ENCODE measurements at places on chromosomes 1 and 21.

DNA sequence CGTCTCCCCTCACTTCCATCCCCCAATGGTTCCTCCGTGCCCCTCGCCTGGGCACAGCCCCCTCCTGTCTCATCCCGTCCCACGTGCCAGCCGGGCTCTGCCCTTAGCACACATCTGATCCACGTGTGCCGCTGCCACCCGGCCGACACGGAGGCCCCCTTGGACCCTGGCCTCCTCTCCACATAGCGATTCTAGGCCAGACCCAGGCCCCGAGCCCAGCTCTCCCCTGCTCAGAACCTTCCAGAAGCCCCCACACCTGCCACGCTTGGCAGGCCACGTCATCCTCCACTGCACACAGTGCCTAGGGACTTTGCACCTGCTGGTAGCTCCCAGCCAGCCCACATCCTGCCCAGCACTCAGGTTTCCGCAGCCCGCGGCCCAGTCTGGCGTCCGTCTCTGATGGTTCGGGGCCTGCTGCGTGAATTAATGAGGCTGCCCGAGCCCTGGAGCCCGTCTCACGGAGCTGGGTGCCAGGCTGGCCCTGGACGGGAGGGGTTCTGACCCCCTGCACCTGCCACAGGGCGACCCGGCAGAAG is 20.1 kb downstream of the PLCH2 start:
- no peak for DNase-seq

- DNase-seq, result no peak
Measured at GRCh38 chr1:8512504-8512903, 194.6 kb downstream of the SLC45A1 start.

DNA sequence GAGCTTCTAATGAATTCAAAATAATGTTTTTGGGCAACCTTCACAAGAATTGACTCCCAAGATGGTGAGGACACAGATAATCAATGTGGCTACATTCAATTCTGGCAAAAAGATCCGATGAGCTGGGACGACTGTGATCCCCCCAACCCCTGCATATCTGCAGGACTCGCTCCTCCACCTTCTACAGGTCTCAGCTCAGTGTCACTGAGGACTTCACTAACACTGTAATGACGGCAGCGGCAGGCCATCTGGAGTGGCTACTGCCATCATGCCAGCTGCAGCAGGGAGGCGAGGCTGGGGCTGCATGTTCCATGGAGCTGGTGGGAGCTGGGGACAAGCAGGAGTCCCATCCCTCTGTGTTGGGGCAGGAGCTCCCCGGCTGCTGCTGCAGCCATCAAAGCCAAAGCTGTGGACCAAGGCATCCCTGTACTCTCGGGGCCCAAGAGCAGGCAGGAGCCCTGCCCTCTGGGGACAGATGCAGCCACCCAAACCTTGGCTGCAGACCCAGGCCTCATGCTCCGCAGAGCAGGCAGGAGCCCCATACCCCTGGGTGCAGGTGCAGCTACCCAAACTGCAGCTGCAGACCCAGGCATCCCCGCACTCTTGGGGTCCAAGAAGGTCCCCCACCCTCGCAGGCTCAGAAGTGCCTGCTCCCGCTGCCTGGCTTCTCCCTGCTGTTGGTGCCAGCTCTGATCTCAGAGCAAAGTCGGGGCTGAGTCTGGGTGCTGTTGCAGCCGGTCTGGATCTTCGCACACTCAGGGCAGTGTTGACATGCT is 12.2 kb upstream of the DHRS3 start:
- no peak for DNase-seq

DNA sequence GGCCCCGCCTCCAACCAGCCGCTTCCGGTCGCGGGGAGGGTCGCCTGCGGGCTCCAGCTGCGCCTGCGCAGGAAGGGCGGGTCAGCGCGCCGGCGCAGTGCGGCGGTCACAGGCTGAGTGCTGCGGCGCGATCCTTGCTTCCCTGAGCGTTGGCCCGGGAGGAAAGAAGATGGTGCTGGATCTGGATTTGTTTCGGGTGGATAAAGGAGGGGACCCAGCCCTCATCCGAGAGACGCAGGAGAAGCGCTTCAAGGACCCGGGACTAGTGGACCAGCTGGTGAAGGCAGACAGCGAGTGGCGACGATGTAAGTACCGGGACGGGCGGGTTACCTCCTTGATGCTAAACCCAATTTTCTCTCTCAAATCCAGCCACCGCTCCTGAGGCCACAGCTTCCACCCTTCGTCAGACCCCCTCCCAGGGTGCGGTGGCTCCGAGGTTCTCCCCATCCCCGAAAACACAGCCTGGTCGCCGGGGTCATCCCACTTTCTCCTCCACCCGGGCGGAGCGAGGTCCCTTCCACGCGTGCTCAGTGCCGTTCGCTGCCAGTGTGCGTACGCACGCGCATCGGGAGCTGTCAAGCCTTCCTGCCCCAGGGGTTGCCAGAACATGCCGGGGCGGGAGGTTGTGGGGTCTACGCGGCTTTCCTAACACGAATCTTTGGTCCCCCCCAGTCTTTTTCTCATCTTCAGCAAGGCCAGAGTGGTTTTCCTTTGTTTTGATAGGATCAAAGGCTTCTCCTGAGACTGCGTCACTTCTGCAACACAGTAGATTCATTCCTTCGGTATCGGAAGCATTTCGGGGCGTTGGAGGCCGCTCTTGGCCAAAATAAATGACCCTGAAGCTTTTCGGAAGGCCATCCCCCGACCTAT is at the start of gene SARS1:
SARS1 (plus strand) TSS at position 95 of the 870 bp plus-strand sequence; CDS start at position 170, 75 bp downstream.
- peak; percentile 82 for DNase-seq

DNA sequence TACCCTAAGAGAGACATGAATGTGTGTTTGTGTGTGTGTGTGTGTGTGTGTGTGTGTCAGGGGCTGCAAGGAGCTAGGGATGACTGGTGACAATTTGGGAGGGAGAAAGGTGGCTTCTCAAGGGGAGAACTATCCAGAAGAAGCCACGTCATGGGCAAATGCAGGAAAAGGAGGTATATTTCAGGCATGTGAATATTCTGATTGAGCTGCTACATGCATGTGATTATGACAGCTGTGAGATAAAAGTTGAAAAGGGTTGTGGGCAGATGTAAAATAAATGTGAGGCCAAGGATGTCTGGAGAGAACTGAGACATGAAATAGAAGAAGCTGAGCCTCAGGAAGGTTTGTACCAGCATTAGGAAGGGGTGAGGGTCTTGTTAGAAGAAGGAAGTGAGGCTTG is 4.5 kb downstream of the CYP4A11 start:
- no peak for DNase-seq

DNA sequence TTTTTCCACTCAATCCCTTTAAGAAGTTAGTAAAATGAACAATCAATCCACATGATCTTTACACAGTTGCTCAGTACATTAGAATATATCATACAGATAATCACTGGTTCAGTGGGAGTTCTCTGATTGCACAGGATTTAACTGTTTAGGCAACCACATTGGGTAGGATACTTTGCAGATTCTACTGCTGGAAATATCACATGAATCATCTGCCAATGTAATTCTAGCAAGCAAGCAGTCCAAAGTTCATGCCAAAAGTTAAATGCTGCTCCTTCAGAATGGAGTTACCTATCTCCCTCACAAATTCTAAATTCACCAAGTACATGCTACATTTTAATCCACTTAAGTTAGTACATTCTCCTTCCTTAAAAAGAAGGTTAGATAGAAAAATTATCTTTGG is 52.4 kb downstream of the NEGR1 start:
- no peak for DNase-seq

DNA sequence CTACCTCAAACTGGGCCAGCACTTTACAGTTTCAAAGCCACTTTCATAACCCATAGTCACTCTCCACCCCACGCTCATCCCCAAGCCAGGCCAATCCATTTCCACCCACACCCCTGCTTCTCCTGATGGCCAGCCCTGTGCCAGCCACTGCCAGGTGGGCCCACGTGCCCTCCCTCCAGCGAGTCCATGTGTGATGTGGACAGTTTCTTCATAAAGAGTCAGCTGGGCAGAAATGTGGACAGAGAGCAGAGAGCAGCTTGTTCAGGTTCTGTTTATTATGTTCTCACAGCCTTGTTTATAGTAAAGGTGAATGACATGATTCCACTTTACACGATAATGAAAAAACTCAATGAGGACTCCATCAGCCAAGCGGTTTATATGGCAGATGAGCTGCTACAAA is 37.4 kb upstream of the RGS16 start:
- DNase-seq, result no peak

DNA sequence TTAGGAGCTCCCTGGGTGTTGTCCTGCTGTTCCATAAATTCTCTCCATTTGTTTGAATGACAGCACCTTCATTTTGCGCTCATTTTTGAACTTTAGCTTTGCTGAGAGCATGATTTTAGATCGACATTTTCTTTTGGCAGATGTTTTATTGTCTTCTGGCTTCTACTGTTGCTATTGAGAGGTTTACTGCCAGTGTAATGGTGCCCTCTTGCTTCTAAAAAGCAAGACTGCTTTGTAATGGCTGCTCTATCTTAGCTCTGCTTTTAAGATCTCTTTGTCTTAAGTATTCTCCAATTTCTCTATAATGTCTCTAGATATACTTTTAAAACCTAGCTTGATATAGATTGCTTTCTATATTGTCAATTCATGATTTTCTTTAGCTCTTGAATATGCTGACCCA is 27.8 kb downstream of the THEM4 start:
- DNase-seq, result no peak

DNA sequence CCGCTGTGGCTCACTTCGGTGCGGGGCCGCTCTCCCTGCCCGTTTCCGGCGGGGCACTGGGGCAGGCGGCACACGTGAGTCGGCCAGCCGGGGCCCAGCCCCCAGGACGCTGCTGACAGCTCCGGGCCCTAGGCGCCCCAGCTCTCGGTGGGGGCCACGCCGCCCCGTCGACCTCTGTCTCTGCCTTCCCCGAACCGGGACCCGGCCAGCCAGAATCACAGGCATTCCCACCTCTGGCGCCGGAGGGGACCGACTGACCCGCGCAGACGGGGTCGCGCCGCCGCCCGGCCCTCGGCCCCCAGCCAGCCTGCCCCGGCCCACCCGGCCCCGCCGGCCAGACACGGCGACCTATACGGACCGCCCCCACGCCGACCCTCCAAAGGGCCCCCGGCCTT is 755 bp downstream of the SCMH1 start:
- DNase-seq, result no peak

DNA sequence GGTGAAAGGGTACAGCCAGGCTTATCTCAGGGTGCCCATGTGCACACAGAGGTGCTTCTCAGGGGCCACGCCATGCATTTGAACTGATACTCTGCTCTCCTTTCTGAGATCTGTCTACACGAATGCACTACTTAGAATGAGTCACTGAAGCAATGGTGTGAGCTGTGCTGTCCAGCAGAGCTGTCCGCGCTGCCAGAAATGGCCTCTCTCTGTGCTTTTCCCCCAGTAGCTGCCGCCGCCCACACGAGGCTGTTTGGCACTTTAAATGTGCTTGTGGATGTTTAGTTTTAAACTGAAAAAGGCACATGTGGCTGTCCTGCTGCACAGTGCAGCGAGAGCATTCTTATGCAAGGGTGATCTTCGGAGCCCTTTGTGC is 87.1 kb upstream of the COL6A1 start:
- DNase-seq, result no peak

DNA sequence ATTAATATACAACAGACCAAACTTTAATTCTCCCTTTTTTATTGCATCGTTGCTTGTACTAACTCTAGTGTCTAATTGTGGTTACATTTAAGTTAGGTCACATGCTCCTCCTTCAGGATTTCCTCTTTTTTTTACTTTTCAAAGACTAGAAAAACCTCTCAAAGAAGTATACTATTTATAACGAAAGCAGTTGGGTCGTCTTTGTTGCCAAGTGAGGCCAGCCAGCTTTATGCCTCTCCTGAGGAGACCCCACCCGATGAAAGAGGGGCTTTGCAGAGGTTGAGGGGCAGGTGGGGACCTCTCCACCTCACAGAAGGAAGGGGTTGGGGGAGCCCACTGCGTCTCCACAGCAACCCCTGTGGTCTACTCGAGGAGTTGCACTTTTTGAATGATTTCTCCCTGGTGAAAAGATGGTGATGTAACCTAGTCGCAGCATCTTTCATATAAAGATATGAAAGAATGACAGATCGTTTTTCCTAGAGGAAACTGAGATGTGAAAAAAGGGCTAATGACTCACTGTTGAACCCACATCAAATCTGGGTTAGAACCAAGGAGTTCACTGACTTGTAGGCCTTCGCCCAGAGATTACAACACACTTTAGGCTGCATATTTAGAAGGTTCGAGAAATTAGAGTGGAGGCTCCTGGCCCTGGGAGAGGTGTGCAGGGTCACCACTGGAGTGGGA is 6.4 kb downstream of the TGFB2 start:
- no peak for DNase-seq

GRCh38 chr1:204685236-204686006 is at the start of gene LRRN2:
TSS of gene LRRN2 (minus strand) at chr1:204685738. CDS start at chr1:204619992, 65,746 bp downstream.
- peak; percentile 42 for DNase-seq

GRCh38 chr1:206001476-206001888 is 1.7 kb downstream of the RAB7B start:
- no peak for DNase-seq

GRCh38 chr1:31987135-31987619 is 26.5 kb upstream of the KHDRBS1 start:
- peak; percentile 33 for DNase-seq

DNA sequence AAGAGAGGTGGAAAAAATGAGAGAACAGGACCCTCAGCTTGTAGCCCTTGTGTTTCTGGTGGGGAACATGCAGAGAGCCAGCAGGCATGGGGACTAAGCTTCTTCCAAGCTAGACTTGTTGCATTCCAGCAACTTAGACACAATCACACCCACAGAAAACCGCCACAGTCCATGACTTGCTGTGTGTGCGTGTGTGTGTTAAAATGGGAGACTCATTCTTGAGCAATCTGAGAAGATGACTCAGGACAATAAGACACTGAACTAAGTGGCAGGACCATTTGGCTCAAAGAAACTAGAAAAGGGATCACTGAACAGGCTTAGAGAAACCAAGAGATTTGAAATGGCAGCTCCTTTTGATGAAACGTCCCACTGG is 78.0 kb downstream of the HLX start:
- DNase-seq, result no peak

- DNase-seq, result peak; percentile 85
Measured at GRCh38 chr1:37040773-37041172, 6.5 kb upstream of the GRIK3 start.

- DNase-seq, result no peak
Measured at GRCh38 chr1:19395678-19396192, 83.6 kb downstream of the SLC66A1 start.

DNA sequence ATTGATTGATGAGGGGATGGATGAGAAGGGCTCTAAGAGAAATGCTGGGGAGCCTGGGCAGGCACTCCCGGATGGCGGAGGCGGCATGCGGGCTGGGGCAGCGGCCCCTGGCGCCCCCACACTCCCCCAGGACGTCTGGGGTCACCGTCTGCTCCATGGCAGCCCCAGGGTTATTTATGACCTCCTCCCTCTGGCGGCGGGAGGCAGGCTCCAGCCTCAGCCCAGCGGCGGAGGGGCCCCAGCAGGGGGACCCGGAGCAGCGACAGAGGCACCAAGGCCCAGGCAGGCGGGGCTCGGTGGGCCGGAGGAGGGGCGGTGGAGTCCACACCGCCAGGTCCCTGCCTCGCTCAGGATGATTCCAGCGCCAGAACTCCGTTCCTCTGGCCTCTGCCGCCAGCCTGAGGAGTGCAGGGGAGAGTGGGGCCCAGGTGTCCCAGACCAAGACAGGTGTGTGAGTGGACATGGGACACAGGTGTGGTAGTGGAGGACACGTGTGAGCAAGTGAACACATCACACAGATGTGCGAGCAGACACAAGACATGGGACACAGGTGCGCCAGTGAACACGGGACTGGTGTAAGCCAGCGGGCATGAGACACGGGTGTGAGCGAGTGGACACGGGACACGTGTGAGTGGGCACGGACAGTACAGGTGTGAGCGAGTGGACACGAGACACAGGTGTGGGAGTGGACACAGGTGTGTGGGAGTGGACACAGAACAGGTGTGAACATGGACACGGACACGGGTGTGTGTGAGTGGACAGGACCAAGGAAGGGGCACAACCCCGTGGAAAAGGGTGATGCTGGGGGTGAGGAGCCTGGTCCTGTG is 2.5 kb upstream of the SAMD11 start:
- DNase-seq, result peak; percentile 57

All from cerebellar cortex (tissue), 1 donor.